ENCODE measurements at places on chromosomes 12 and 14.
A peak's percentile ranks its signal among the peaks of the same experiment; 100 is the strongest.

GRCh38 chr12:49030119-49030518 lies 11.5 kb upstream of the PRKAG1 start:
- DNase-seq: no peak

DNA sequence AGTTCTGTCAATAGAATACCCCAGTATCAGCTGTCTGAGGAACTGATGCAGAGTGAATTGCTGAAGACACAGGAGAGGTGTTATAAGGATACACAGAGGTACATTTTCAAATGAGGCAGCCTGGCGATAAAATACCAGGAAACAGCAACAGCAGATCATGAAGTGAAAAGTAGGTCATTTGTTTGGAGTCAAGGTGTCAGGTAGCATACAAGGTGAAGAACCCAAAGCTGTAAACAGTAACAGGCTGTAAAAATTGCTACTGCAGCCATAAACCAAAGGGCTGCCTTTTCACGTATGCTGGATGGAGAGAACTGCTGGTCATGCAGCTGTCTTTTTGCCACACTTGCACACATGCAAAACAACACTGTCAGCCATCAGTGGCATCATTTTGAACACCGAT lies 9.3 kb upstream of the TWF1 start:
- DNase-seq: no peak

- DNase-seq: no peak
Observed at GRCh38 chr12:79482323-79482722, 208.4 kb downstream of the PAWR start.

GRCh38 chr12:124678421-124678893 lies 111.0 kb upstream of the NCOR2 start:
- no peak for DNase-seq

GRCh38 chr12:132222096-132222807 lies 78.0 kb downstream of the NOC4L start:
- DNase-seq: no peak

GRCh38 chr12:95335948-95336347 lies 118.3 kb downstream of the VEZT start:
- DNase-seq: no peak

- no peak for DNase-seq
Observed at GRCh38 chr14:50311337-50311971, 575 bp downstream of the L2HGDH start.

- no peak for DNase-seq
Observed at GRCh38 chr14:96617635-96618034, 115.5 kb downstream of the PAPOLA start.

DNA sequence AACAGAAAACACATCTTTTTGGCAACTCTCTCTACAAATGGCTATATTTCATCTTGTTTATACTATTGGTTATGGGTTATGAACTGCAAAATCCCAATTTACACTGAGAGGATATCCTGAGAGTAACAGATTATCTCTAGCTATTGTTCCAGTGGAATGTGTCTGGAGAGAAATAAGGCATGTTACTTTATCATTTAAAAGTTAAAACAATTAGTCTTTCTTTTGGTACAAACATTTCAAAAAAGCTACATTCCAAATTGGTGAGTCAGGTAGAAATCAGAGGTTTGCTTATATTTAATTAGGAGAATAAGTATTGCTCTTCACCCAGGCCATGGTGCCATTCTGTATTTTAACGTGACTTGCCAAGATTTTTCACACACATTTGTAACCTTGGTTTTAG lies 411.6 kb downstream of the CCER1 start:
- peak; percentile 66 for DNase-seq

DNA sequence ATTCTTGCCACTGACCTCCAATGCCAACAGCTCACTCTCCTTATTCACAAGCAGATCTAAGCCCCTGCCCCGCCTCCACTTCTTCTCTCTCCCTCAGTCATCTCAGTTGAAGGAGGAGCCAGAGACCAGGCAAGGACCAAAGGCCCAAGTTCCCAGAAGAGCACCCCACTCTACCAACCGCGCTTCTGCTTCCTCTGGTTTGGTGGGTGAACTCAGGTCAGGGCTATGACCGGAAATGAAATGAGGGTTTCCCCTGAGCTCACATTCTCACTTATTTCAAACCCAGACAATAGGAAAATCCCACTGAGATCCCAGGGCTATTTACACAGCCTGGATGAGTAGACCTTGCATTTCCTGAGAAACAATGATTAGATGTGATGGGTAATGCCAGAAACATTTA lies 9.9 kb downstream of the DPF3 start:
- no peak for DNase-seq

DNA sequence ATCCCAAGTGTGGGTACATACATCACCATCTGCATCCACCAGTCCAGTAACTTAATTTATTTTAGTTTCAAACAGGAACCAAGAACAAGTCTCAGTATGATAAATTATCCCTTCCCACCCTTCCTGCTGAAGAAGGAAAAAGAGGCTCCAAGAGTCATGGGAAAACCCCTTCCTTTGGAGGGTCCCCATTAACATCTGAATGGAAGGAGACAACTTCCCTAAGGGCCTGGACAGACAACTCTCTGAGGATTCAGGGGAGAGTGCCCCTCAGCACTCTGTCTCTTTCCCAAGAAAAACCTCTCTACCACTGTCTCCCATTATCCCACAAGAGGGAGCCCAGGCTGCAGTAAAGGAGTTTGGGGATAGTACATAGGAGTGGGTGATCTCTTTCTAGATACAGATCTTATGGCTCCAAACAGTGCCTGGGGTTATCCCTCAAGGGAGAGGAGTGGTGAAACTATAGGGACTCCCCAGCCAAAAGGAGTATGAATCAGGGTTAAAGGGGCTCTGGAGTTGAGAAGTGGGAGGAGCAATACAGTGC lies 6.2 kb downstream of the WNT10B start:
- DNase-seq: no peak

DNA sequence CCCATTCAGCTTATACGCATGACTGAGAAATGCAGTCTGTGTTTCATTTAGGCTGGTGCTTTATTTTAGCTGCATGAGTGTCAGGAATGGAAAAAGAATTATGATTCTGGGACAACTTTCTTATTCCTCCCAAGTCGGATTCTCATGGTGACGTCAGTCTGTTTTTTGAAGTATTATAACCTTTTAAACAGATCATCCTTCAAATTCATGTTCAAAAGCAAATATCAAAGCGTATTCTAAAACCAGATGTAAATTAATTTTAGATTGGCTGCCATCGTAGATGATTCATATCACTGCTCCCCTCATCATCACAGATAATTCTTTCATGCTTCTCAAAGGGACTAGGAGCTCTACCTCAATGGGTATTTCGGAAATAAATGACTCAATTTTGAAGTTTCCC lies 15.0 kb downstream of the FNTB start:
- DNase-seq: no peak

- DNase-seq: no peak
Observed at GRCh38 chr14:93462479-93462878, 31.7 kb downstream of the UNC79 start.

DNA sequence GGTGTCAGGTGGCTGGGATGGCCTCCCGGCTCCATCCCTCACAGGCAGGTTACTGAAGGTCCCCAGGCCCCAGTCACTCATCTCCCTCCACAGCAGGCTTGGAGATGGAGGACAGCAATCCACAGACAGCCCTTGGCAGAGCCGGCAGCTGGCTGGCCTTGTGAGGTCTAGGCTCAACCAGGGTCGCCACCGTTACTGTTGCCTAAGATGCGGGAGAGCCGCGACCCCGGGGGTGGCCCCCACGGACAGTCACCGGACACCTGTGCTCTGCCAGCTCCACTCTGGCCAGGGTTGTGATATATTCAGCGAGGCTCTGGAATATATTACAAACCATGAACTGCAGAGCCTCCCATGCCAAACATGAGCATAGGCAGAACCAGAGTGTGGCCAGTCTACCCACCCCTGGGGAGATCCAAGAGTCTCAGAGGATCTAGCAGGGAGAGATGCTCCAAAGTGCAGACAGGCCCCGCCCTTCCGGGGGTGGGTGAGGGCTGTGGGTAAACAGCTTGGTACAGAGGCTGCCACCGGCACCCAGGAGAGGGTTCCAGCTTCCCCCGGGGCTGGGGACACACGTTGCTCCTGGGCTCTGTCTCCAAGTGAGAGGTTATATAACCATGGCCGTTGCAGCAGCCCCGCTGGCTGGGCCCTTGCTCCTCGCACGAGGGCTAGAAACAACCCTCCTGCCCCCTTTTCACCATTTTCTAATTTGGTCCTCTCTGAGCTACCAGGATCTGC lies 55.9 kb upstream of the DIO3 start:
- no peak for DNase-seq

GRCh38 chr12:77388445-77389265 lies 323.3 kb upstream of the E2F7 start:
- no peak for DNase-seq

- no peak for DNase-seq
Observed at GRCh38 chr12:56128670-56129205, 671 bp downstream of the ESYT1 start.

DNA sequence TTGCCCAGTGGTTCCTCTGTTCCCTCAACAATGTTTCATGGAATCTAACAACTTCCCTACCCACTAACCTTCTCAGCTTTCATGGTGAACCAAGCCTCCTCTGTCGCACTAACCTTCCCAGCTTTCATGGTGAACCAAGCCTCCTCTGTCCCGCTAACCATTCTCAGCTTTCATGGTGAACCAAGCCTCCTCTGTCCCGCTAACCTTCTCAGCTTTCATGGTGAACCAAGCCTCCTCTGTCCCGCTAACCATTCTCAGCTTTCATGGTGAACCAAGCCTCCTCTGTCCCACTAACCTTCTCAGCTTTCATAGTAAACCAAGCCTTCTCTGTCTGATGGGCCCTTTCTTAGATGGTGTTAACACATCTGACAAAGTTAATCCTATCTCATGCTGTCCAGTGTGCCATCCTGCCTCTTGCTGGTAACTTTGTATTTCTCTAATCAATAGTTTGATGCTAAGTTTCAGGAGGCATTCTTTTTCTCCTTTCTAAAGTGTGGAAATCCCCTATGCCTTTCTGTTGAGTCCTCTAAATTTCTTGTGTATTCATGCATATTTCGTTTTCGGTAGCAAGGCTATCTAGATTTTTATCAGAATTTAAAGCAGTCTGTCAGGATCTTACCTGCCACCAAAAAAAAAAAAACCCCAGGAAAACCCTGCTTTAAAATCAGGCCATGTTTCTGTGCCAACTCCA lies 26.8 kb upstream of the KCNK13 start:
- no peak for DNase-seq

DNA sequence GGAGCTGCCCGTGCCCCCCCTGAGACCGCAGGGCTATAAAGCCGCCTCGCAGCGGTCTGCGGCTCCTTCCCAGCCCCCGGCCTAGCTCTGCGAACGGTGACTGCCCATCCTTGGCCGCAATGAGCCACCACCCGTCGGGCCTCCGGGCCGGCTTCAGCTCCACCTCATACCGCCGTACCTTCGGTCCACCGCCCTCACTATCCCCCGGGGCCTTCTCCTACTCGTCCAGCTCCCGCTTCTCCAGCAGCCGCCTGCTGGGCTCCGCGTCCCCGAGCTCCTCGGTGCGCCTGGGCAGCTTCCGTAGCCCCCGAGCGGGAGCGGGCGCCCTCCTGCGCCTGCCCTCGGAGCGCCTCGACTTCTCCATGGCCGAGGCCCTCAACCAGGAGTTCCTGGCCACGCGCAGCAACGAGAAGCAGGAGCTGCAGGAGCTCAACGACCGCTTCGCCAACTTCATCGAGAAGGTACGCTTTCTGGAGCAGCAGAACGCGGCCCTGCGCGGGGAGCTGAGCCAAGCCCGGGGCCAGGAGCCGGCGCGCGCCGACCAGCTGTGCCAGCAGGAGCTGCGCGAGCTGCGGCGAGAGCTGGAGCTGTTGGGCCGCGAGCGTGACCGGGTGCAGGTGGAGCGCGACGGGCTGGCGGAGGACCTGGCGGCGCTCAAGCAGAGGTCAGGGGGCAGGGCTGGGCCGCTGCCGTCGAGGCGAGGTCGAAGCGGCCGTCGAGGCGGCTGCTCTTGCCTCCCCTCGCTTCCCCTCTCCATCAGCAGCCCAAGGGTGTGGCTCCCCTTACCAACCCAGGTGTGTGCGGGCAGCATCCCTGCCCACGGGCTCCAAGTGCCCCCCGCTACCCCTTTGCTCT lies at the start of gene PRPH:
Gene PRPH, plus strand, starts transcription at position 66 of the 855 bp plus-strand sequence. Its CDS starts 54 bp downstream, at position 120.
- DNase-seq: no peak

DNA sequence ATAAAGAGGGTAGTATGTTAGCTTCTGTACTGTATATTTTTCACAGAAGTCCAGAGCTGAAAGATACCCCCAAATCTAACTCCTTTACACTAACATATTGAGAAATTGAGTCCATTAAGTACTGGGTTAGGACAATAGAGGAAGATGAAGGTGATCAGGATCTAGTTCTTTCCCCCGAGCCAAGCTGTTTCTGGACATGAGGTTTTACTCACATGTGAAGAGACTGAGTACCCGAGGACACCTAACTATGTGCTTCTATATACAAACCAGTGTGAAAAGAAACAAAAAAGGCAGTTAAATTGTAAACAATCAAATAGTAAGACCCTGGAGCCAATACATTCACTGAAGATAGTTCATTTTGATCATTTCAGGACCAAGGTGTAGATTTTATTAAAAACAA lies 3.8 kb upstream of the TRHDE start:
- DNase-seq: no peak

- DNase-seq: no peak
Observed at GRCh38 chr12:121345151-121345815, 6.9 kb downstream of the ANAPC5 start.

- no peak for DNase-seq
Observed at GRCh38 chr12:91922674-91923073, 223.0 kb downstream of the BTG1 start.

- DNase-seq: no peak
Observed at GRCh38 chr12:68617160-68617926, 6.6 kb downstream of the RAP1B start.

DNA sequence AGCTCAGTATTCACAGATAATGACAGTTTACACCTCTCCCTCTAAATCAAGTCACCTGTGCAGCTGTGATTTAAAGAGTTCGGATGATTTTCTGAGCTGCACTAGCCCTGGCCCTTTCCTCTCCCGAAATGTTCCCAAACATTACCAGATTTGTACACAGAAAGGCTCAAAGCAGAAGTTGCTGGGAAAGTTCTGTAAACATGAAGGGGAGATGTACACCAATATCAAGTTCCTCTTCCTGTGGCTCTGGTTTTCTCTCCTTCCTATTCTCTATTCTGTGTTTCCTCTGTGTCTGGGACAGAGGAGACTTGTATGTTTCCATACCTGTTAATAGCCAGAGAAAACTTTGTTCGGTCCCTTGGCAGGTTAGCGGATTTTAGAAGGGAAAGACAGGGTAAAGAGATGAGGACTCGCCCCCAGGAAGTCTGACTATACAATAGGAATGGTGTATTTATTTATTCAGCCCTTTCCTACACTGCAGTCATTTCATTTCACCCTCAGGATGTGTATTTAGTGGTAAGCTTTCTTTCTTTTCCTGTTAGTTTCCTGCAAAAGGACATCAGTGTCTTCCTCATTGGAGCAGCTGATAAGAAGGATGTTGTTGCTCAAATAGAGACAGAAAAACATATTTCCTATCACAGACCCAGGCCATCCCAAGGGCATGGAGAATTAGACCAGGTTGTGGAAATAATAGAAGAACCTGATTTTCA lies 7.6 kb upstream of the NUMB start:
- DNase-seq: no peak

GRCh38 chr12:32051511-32052211 lies 55.0 kb upstream of the BICD1 start:
- DNase-seq: peak; percentile 69

GRCh38 chr12:8989413-8989812 lies at the start of gene KLRG1:
Gene KLRG1 (plus strand): TSS chr12:8989546. CDS start chr12:8989636, 90 bp downstream.
- DNase-seq: no peak

Measured in retinal pigment epithelial cell (primary cell).